ENCODE measurements at places on chromosomes 1 and 21. TPM values are rescaled to one million over a fixed set of nuclear protein-coding genes. Genes with fewer than 3 reads are reported as not detected.

ANXA9 gene
- total RNA-seq = not detected

NIPAL3 gene
- 47.2 TPM for total RNA-seq

CFHR3 gene
- not detected for total RNA-seq

FMO4 gene
- total RNA-seq = 1.1 TPM

TENT5C gene
- 0.77 TPM for total RNA-seq

PM20D1 gene
- total RNA-seq = not detected

PGBD2 gene
- total RNA-seq = 7.6 TPM
